NCI-H2107 (cell line): ENCODE measurements at places on chromosomes 1 and 21.

GRCh38 chr1:78743626-78744025, 94.0 kb downstream of the IFI44 start:
- DNase-seq = no peak

- no peak for DNase-seq
These were observed 143.3 kb downstream of the PLXNA2 start for GRCh38 chr1:208100906-208101305.

DNA sequence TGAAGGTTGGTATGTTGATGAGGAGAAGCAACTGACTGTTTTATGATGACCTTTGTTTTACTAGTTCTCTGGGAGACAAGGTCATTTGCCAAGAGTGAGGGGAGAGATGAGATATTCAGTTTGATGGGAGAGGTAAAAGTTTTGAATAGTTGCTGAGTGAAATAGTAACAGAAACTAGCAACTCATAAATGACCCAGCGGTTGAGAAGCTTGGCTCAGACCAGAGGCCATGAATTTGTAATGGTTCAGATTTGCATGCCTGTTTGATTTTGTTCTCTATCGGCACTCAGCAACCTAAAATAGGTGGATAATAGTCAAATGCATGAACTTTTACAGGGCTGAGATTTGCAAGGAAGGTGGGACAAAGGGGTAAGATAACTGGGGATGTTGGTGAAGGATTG, 6.6 kb downstream of the CCDC30 start:
- DNase-seq = no peak

GRCh38 chr1:62904856-62905225, 120.9 kb downstream of the ATG4C start:
- DNase-seq = no peak

DNA sequence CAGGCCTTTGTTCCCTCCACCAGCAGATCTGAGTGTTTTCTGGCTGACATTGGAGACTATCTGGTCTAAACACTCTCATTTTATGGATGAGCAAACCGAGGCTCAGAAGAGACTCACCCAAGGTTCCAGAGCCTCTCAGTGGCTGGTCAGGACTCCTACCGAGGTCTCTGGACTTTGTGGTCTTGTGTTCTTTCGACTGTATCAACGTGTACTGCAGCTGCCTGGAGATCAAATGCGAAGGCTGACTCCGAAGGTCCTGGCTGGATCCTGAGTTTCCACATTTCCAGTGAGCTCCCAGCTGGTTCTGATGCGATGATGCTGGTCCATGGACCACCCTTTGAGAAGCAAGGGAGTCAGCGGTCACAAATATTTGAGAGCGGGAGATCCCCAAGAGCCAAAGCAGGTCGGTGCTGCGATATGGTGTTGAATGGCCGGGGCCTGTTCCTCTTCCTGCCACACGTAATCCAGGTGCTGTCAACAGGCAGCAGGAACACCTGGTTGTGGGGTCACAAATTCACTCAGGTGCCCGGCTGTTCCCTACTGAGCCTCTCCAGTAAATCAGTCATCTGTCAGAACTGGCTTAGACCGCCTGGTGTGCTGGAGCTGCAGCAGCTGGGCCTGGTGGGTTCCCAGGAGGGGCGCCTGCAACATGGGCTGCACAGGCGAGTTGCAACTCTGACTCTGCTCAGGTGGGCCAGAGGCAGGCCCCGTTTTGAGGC, 94.8 kb upstream of the USP24 start:
- DNase-seq = no peak
